ENCODE measurements at places on chromosomes 7 and 10. TPM values are rescaled to one million over a fixed set of nuclear protein-coding genes. Genes with fewer than 3 reads are reported as not detected.

RGR gene
- not detected for total RNA-seq

MRPS16 gene
- 51.8 TPM for total RNA-seq

ATAD1 gene
- total RNA-seq, result 47.3 TPM

ANKRD61 gene
- not detected for total RNA-seq

SEMA3E gene
- total RNA-seq, result 1.9 TPM

FANK1 gene
- 1.5 TPM for total RNA-seq

SLC29A4 gene
- total RNA-seq, result 0.90 TPM

GCK gene
- total RNA-seq, result 0.51 TPM

LAMB4 gene
- total RNA-seq, result 0.37 TPM

TWIST1 gene
- 2.0 TPM for total RNA-seq

TRIM73 gene
- 1.9 TPM for total RNA-seq

DNA2 gene
- 1.7 TPM for total RNA-seq

ZNF282 gene
- 19.6 TPM for total RNA-seq

SFTPA1 gene
- total RNA-seq, result 0.83 TPM

CASTOR2 gene
- 24.8 TPM for total RNA-seq

TRPV5 gene
- total RNA-seq, result not detected

CHST3 gene
- 37.7 TPM for total RNA-seq

H2BK1 gene
- total RNA-seq, result 1.1 TPM

CTNNA3 gene
- 5.3 TPM for total RNA-seq

PLCE1 gene
- total RNA-seq, result 4.9 TPM

FOXI2 gene
- total RNA-seq, result 0.14 TPM

PLPP4 gene
- total RNA-seq, result not detected

C10orf53 gene
- not detected for total RNA-seq

AFAP1L2 gene
- total RNA-seq, result 4.5 TPM

ASIC3 gene
- 1.5 TPM for total RNA-seq

FAM180A gene
- 38.1 TPM for total RNA-seq

CALML5 gene
- not detected for total RNA-seq

PSMG3 gene
- 13.9 TPM for total RNA-seq

CPA2 gene
- 0.67 TPM for total RNA-seq

PIP gene
- total RNA-seq, result not detected

PIK3AP1 gene
- total RNA-seq, result 14.5 TPM

ANXA7 gene
- 131 TPM for total RNA-seq

EPHA1 gene
- 0.24 TPM for total RNA-seq

NPC1L1 gene
- total RNA-seq, result 0.23 TPM

MOGAT3 gene
- not detected for total RNA-seq

IDI2 gene
- not detected for total RNA-seq

C7orf33 gene
- total RNA-seq, result not detected

KLHDC10 gene
- 22.6 TPM for total RNA-seq

ZNF425 gene
- 1.7 TPM for total RNA-seq

ANKRD30A gene
- not detected for total RNA-seq

ANK3 gene
- 5.7 TPM for total RNA-seq

NRCAM gene
- 1.5 TPM for total RNA-seq

LRRC17 gene
- 1.4 TPM for total RNA-seq

TMEM270 gene
- not detected for total RNA-seq

GRID1 gene
- 4.4 TPM for total RNA-seq

KMT2C gene
- 78.8 TPM for total RNA-seq

UNC5B gene
- 8.4 TPM for total RNA-seq

CLCN1 gene
- total RNA-seq, result 0.05 TPM

Measured in posterior vena cava (tissue), 2 donors.